Central memory CD4-positive, alpha-beta T cell (primary cell): ENCODE measurements at places on chromosomes 7 and 10.

GRCh38 chr10:79148452-79149344, 79.9 kb downstream of the ZMIZ1 start:
- no peak for DNase-seq

GRCh38 chr10:50510517-50511473, 113.0 kb downstream of the SGMS1 start:
- no peak for DNase-seq

- no peak for DNase-seq
Measured at GRCh38 chr7:106795084-106795876, 69.8 kb upstream of the PIK3CG start.

DNA sequence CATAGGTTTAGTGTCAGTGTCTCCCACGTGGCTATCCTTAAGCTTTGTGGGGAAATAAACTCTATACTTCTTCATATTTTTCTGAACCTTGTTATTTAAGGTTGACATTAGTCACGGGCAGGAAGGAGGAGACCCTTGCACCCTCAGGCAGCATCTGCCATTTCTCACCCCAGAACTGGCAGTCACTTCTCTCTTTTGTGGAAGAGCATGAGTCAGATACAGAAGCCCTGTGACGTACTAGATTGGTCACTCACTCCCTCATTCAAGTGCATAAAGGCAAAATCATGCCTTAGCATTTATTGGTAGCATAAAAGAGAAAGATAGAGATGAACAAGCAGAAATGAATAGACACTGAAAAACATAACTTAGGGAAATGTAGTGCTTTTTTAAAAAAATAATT, 206.0 kb upstream of the MDFIC start:
- no peak for DNase-seq

GRCh38 chr7:29269935-29270334, 75.4 kb downstream of the CHN2 start:
- no peak for DNase-seq

DNA sequence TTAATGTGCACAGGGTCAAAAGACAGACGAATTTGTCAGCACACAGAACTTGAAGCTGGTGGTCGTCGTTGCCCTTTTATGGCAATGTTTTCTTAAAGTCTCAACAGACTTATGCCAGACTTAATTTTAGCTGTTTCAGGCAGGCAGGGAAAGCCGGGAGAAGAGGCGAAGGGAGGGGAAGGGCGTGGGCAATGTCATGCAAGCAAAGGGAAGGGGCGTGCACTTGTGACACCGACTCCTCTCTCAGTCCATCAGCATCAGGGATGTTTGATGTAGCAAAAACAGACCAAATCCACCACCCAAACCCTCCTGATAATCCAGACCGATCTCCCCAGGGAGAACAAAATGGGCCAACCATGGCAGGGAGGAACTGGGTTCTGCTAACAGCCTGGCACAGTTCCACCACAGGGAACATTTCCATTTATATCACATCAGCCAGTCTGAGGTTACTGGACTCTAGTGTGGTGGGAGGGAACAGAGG, 118.1 kb upstream of the RHEB start:
- DNase-seq: no peak

DNA sequence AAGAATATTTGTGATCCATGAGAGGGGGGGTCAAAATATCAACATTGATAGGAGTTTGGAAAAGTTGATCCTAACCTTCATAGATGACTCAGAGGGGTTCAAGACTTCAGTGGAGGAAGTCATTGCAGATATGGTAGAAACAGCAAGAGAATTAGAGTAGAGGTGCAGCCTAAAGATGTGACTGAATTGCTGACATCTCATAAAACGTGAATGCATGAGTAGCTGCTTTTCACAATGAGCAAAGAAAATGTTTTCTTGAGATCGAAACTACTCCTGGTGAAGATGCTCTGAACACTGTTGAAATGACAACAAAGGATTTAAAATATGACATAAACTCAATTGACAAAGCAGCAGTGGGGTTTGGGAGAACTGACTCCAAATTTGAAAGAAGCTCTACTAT, 700.7 kb upstream of the FZD8 start:
- no peak for DNase-seq

GRCh38 chr10:7339510-7339909, 71.3 kb downstream of the SFMBT2 start:
- DNase-seq: no peak

GRCh38 chr7:27091941-27092818, 3.6 kb downstream of the HOXA1 start:
- DNase-seq: no peak

- no peak for DNase-seq
Measured at GRCh38 chr10:129912166-129912917, 51.7 kb downstream of the EBF3 start.

DNA sequence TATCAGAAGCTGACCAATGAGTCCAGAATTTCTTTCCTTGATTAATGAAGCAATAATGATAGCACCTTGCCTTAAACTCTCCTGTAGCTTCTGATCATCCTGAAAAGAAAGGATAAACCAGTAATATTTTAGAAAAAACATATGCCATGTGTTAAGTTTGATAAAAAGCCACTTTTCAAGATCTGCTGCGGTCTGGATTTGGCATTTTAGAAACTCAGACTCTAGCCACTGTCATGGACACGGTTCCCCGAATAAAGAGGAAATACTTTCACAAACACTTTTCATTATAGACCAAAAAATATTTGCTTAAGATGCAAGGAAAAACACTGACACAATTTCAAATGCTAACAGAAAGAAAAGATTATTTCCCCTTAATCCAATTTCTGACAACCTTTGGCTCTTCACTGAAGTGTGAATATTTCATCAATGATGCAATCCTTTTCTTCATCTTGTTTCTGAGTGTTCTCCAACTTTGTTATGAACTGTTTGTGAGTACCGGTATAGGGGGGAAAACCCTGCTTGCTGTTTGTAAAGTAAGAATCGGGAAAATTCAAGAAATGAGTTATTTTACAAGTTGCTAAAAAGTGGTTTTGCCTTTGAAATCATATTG, 329.5 kb downstream of the CRPPA start:
- DNase-seq: no peak

DNA sequence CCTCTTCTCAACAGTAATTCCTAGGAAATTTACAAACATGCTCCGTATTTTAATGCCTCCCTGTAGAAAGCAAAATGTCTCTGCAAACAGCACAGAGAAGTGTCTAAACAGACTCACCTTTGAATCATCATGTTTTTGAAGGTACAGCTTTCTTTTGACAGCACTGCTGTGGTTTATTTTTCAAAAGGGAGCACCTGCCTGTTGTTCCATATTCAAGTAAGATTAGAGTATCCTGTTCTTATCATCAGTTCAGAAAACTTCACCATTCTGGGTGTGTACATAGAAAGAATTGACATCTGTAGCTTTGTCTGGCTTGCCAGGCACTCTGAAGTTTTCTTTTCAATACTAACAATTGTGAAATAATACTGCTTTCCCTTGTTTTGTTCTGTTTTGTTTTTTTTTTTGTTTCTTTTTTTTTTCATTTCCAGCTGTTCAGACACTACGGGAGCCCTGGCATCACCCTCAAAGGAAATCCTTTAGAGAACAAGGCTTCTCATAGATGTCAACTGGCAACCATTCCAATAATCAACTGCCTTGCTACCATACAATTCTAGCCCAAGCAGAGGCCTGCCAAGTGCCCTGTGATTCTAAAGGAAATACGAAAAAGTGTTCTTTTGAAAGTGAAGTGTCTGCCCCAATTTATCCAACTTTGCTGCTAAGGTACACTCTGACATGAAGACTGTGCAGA, 275.9 kb downstream of the PRPF18 start:
- DNase-seq: no peak

DNA sequence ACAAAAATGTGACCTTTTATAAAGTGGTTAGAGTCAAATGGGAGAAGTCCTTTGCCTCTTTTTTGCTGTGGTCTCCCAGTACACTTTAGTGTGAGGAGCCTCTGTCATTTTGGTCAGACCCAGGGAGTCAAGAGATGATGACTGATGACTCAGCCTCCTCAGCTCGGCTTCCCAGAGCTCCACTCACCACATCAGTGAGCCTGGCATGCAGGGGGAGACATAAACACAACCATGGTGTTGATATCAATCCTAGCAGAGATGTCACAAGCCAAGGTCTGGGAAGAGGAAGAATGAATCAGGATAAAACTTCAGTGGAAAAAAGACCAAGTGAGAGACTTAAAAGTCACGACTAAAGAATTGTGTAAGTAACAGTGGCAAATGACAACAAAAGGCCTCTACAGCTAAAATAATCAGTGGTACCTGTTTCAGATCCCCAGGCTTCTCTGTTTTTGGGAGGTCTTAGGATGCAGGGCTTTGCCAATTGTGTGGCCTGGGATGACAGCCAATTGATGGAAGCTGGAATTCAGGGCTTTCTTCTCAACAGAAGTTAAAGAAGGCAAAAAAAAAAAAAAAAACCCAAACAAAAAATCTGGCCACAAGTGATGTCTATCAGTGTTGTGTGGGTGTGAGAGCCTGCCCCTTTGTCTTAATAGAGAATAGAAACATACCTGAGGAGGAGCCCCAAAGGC, 50.2 kb downstream of the TFAM start:
- no peak for DNase-seq
